Activated naive CD4-positive, alpha-beta T cell treated with anti-CD3 and anti-CD28 coated beads for 36 hours (primary cell): ENCODE measurements at places on chromosomes 7 and 10. TPM values are rescaled to one million over a fixed set of nuclear protein-coding genes. Genes with fewer than 3 reads are reported as not detected.

DNA sequence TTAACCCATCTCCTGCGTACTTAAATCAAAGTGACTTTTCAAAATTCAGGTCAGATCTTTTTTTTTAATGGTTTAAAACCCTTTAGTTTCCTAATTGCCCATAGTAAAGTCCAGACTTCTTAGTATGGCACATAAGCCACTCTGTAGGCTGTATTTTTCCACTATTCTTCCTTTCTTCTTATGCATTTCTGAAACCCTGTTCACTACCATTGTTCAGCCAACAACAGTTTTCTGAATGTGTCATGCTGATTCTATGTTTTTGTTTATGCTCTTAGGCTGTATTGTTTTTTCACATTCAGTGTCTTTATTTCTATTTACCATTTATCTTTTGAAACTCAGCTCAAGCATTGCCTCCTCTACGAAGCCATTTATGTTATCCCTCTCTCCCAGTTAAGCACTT, 26.7 kb downstream of the CCSER2 start:
- DNase-seq = no peak

DNA sequence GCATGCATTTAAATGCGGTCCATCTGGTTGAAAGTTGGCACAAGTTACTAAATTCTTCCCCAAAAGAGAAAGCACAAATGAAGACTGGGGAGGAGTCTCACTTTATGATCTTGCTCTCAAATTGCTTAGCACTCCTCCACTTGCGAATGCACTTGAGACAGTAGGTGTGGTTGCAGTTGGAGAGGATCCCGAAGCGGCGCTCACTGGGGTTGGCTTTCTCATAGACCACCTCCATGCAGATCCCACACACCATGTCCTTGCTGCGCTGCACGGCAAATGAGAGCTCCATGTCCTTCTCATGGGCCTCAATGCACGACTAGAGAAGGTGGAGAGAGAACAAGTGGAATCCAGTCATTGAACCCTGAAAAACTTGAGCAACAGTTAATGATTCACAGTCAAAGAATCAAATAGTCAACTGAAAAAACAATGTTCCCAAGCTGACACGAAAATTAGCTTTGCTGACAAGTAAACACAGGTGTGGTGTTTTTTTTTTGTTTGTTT, 22.7 kb downstream of the MKRN1 start:
- no peak for DNase-seq

GRCh38 chr7:32494946-32495297, 367 bp upstream of the AVL9 start:
- DNase-seq = no peak

DNA sequence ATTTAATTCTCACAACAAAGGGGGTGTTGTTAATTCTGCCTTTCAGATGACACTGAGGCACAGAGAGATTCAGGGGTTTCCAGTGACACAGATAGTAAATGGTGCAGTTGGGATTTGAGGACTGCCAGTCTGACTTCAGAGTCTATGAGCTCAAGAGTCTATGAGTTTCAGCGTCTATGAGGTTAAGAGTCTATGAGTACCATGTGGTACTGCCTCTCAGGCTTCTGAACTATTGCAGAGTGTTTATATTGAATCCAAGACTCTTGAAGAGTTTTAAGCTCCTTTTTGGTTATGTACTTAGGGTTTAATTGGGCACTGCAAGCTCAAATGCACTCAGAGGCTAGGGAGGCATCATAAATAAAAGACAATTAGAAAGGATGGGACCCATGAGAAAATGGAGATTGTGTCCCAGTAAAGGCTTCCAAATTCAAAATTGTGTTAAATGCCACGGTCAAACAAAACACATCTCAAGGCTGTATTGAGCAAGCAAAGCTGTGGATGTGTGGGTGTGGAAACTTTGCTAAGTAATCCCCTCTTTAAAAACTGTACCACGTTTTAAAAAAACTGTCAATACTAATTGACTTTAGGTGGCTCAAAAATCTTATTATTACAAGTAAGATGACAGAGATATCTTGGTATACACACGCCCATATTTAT, 123.9 kb upstream of the FAM171A1 start:
- DNase-seq = no peak

DNA sequence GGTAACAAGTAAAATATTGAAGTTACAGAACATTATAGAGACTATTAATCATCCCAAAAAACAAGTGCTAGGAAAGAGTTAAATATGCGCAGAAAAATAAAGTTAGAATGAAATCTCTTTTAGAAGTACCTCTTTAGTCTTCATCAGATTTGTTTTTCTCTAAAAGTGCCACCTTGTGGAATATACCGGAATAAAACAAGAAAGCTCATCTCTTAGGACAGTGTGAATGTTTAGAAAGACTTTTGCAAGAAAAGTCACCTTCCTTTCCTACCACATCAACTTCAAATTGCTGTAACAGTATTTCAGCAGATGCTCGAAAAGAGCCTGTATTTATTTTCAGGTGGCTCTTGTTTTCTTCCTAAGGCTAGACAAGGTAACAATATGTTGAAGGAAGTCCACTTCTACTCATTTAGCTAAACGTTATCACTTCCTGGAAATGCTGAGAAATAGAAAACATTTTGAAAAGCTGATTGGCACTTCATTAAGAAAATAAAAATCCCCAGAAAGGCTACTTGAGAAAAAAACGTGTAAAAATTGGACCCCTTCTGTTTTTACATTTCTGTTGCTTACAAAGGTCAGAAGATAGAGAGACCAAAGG, 19.8 kb upstream of the FAM133B start:
- DNase-seq = no peak

- DNase-seq = no peak
Measured at GRCh38 chr7:65983965-65984658, 2.1 kb upstream of the GUSB start.

Gene PSD
- 6.2 TPM for total RNA-seq
